ENCODE measurements at places on chromosomes 13 and 19.
A peak's percentile ranks its signal among the peaks of the same experiment; 100 is the strongest.

- no peak for DNase-seq
These were observed 46.5 kb upstream of the TFDP1 start for GRCh38 chr13:113537909-113538688.

GRCh38 chr19:919199-920050 is 2.3 kb downstream of the KISS1R start:
- DNase-seq: no peak

DNA sequence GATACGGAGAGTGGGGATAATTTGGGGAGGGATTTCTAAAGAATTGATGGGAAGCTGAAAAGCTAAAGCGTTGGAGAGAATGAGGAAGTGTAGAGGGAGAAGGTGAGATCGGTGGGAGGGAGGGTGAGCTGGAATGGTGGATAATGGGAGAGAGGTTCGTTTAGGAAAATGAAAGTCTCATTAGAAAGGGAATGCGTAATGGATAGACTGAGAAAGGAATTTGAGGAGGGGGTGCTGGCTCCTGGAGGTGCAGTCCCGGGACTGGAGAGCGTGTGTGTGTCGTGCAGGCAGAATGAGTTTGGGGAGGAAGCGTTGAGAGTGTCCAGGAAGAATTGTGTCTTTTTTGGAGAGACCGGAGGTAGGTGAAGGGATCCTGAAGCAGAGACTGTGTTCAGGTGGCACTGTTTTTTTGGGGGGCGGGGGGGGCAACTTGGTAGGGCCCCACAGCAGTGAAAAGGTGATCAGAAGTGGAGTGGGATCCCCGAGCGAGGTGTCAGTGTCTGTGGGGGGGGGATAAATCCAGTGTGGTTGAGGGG is 1.4 kb downstream of the ACTN4 start:
- no peak for DNase-seq

- DNase-seq: peak; percentile 43
These were observed 9.2 kb upstream of the GSX1 start for GRCh38 chr13:27783111-27783510.

GRCh38 chr13:60210510-60211330 is 47.0 kb upstream of the DIAPH3 start:
- DNase-seq: no peak

- no peak for DNase-seq
These were observed 1.8 kb upstream of the SYNE4 start for GRCh38 chr19:36010402-36010801.

DNA sequence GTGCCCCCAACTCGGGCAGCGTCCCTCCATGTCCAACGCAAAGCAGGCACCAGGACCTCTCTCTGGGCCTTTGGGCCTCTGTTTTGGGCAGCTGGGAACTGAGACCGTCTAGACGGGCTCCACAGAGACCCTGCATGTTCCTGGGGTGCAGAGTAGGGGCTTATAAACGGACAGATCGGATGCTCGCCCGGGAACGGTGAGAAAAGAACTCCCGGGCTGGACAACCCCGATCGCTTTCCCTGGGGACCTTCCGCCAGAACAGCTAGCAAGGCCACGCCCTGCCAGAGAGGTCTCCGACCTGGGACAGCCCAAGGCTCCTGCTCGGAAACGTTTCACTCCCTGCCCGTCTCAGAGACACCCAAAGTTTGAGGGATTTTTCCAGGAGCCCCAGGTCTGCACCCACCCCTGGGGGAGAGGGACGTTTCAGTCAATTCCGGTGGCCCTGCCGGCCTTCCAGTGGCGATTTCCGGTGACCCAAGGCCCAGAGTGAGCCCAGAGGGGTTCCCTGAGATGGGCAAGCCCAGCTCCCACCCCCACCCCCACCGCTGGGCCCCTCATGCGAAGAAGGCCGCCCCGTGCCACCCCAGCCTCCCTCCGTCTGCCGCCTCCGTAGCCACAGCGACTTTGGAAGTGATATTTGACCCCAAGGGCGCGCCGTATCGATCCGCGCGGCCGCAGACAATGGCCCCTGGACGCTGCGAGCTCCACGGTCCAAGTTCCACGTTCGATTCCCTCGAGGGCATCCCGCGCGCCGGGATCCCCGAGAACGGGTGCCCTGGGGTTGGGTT is 1.7 kb downstream of the NR2F6 start:
- DNase-seq: peak; percentile 54

- no peak for DNase-seq
These were observed 36.9 kb upstream of the ZNF507 start for GRCh38 chr19:32308431-32309077.

GRCh38 chr19:1435378-1435989 is 2.7 kb upstream of the RPS15 start:
- DNase-seq: no peak

DNA sequence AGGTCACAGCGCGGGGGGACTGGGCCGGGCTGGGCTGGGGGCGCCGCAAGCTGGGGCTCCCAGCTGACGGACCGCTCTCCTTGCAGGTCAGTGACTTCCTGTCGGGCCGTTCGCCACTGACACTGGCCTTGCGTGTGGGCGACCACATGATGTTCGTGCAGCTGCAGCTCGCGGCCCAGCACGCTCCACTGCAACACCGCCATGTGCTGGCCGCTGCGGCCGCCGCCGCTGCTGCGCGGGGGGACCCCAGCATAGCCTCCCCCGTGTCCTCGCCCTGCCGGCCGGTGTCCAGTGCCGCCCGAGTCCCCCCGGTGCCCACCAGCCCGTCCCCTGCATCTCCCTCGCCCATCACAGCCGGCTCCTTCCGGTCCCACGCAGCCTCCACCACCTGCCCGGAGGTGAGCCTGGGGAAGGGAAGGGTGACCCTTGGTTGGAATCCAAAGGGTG is 5.7 kb downstream of the MIDN start:
- no peak for DNase-seq

- no peak for DNase-seq
These were observed 3.3 kb downstream of the BCAM start for GRCh38 chr19:44812142-44812718.

- no peak for DNase-seq
These were observed 9.2 kb upstream of the KANK3 start for GRCh38 chr19:8352134-8352827.

- no peak for DNase-seq
These were observed 10.3 kb downstream of the FREM2 start for GRCh38 chr13:38697197-38697596.

- DNase-seq: peak; percentile 25
These were observed 84.0 kb downstream of the MZT1 start for GRCh38 chr13:72643311-72643989.

- DNase-seq: no peak
These were observed 17.7 kb downstream of the EPN1 start for GRCh38 chr19:55692681-55693081.

- no peak for DNase-seq
These were observed 2.1 kb upstream of the ZSCAN5B start for GRCh38 chr19:56199687-56200086.

GRCh38 chr13:79393564-79394249 is 12.3 kb downstream of the RBM26 start:
- DNase-seq: peak; percentile 57

- DNase-seq: no peak
These were observed 199.5 kb downstream of the SUCLA2 start for GRCh38 chr13:47801555-47801954.

- DNase-seq: peak; percentile 33
These were observed 10.9 kb downstream of the ARHGEF1 start for GRCh38 chr19:41893899-41894298.

DNA sequence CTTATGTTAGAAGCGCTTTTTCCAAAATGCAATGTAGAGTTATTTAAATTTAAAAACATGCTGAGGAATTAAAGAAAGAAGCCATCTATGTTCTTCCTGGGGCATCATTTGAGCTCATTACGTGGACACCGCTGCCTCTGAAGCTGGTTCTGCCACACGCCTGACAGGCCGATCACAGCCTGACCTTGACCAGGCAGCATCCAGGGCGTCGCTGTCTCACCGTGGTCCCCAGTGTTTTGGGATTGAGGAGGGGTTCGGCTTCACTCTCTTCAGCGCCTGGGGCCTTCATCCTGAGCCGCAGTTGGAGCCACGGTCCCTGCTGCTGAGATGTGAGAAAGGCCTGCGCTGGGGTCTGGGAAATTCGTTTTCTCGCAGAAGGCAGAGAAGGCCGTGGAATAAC is 64.0 kb downstream of the ATP11A start:
- no peak for DNase-seq

DNA sequence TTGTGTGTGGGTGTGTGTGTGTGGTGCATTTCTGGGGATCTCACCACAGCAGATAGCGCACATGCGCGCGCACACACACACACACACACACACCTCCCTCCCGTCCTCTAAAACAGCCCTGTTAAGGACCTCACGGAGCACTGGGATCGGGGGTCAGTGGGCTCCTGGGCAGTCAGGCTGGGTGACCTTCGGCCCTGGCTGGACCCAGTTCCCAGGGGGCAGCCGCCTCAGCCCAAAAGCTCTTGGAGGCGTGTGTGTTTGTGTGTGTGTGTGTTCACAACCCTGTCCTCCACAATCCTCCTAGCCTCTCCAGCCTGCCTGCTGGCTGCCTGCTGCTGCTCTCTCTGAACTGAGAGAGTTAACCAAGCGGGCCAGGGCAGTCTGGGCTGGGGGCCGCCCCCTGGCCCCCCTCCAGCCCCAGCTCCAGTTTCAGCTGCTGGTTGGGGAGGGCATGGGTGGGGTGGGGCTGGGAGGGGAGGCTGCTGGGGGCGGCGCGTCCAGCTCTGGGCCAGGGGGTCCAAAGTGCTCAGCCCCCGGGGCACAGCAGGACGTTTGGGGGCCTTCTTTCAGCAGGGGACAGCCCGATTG is at the start of gene FXYD1:
Gene FXYD1 (plus strand): TSS at position 520 of the 588 bp plus-strand sequence. CDS start 1,256 bp downstream, outside the sequence.
- DNase-seq: no peak

DNA sequence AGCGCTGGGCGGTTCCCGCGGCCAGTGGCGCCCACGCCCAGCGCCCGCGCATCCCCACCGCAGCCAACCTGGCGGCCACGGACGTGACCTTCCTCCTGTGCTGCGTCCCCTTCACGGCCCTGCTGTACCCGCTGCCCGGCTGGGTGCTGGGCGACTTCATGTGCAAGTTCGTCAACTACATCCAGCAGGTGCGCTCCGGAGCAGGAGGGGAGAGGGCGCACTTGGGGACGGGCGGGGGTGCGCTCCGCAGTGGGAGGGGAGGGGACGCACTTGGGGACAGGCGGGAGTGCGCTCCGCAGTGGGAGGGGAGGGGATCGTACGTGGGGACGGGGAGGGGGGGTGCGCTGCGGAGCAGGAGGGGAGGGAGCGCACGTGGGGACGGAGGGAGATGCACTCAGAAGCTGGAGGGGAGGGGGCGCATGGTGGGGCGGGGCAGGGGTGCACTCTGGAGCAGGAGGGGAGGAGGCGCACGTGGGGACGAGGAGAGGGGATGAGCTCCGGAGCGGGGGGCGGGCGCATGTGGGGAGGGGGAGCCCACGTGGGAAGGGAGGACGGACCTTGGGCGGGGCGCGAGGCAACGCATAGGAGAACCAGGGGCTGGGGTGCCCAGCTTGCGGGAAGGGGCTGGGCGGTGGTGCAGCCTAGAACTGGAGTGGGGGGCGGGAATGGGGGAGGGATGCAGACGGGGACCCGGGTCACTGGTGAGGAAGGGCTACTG is 1.5 kb downstream of the KISS1R start:
- DNase-seq: no peak

DNA sequence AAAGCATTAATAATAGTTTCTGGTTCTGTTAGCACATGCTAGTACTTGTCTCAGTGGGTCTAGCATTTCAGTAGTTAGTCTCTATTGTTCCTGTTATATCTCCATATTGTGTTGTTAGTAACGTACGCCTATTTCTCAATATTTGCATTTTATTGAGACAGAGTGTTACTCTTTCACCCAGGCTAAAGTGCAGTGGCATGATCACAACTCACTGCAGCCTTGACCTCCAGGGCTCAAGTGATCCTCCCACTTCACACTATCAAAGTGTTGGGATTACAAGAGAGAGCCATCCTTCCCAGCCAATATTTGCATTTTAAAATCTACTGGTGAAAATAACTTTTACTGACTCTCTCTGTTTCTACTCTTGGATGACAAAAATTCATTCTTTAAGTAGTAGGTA is 154.6 kb upstream of the PRR20A start:
- DNase-seq: no peak

DNA sequence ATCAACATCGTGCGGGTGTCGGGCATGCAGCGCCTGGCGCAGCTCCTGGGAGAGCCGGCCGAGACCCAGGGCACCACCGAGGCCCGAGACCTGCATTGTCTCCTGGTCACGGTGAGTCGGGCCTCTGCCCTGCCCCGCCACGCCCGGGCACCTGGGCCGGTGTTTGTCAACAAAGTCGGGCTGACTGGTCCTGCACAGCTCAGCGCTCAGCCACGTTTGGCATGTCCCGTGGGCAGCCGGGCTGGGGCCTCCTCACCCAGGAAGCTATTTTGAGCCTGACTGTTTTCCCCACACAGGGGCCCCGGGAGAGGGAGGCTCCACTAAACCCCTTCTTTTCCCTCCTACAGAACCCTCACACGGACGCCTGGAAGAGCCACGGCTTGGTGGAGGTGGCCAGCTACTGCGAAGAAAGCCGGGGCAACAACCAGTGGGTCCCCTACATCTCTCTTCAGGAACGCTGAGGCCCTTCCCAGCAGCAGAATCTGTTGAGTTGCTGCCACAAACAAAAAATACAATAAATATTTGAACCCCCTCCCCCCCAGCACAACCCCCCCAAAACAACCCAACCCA is 1.3 kb downstream of the GADD45B start:
- DNase-seq: no peak

DNA sequence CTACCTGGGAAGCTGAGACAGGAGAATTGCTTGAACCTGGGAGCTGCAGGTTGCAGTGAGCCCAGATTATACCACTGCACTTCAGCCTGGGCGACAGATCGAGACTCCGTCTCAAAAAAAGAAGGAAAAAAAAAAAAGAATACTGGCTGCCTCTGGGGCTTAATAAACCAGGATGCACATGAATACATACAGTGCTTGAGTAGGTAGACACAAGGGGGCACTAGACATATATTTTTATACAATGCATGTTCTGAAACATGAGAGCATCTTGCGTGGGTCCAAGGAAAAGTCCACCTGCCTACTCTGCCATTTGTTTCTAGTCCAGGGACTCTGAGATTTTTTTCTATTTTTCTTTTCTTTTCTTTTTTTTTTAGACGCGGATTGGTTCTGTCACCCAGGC is 31.2 kb downstream of the KEAP1 start:
- peak; percentile 35 for DNase-seq

DNA sequence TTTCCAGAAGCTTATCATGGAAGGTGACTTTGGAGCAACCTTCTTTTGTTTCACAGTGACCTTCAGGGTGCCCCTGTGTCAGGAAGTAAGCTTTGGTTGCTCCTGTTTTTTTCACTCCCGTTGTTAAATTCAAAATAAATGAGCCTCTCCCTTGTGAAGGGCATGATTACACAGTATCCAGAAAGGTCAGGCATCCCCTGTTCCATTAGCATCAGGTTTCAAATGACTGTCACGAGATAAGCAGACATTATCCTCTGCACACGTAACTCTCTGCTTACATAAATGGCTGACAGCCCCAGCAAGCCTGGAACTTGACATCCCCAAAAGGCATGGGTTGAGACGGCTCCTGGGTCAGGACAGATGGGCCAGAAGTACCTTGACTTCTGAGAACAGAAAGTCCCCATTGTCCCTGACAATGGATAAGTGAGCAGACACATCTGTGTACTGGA is 52.0 kb downstream of the RAB20 start:
- DNase-seq: no peak

GRCh38 chr13:39273953-39274738 is 235.9 kb downstream of the NHLRC3 start:
- DNase-seq: peak; percentile 72

- no peak for DNase-seq
These were observed 8.5 kb downstream of the TMTC4 start for GRCh38 chr13:100666124-100666523.

GRCh38 chr13:50715402-50716146 is 127.9 kb downstream of the DLEU7 start:
- peak; percentile 64 for DNase-seq

GRCh38 chr13:44040070-44040817 is 160.5 kb downstream of the LACC1 start:
- no peak for DNase-seq

- peak; percentile 1 for DNase-seq
These were observed 111.4 kb upstream of the USP29 start for GRCh38 chr19:57008432-57008831.

All from cerebellar cortex (tissue), 1 donor.